Fibroblast of skin of back (primary cell): ENCODE measurements at places on chromosomes 6 and 20.

DNA sequence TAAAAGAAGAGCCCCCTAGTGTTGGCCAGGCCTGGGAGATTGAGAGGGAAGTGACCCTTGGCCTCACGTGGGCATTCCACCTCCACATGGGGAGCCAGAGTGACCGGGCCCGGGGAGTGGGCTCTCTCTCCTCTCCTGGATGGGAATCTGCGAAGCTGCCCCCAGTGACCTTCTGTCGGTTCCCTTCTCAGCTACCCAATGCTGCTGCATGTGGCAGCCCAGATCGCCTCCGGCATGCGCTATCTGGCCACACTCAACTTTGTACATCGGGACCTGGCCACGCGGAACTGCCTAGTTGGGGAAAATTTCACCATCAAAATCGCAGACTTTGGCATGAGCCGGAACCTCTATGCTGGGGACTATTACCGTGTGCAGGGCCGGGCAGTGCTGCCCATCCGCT lies 10.1 kb upstream of the GTF2H4 start:
- DNase-seq: no peak

- DNase-seq: no peak
Measured at GRCh38 chr6:17892097-17892686, 95.2 kb downstream of the KIF13A start.

DNA sequence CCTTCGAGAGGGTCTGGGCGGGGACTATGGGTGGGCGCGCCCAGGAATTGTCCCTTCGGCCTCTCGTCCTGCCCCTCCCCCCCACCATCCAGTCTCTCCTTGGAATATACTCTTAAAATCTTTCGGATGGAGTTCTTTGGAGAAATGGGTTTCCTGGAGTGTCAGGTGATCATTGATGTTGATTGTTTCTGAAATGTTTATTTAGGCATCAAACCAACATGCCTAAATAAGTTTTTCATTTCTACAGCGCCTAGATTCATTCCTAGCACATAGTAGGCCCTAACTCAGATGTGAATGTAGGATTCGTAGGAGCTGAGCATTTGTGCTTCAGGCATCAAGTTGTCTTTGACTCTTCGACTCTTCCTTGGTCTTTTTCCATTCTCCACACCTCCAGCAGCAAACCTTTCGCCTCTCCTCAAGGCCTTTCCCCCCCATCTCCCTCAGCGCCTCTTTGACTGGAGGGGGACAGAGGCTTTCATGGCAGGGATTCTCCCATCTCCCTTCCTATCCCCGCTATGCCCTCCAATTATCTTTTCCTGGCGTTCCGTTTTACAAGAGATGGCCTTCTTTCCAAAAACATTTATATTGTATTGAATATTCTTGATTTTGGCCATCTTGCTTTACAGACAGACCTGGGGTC lies 610 bp downstream of the CASP8AP2 start:
- DNase-seq: no peak

DNA sequence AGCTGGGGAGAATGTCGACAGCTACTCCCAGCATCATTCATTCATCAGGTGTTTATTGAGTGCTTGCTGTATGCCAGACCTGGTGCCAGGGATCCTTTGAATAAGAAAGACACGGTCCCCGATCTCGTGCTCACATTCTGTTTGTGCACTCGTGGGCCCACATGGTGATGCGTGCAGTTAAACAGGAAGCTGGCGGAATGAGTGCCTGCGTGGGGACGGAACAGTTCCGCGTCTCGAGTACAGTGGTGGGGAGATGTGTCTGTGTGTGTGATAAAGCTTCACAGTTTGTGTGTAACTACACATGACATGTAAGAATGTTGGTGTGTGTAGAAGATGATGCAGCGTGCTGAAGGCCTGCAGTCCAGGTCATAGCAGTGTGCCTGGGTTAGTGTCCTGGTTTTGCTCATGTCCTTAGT lies 6.5 kb downstream of the RBM38 start:
- DNase-seq: no peak

DNA sequence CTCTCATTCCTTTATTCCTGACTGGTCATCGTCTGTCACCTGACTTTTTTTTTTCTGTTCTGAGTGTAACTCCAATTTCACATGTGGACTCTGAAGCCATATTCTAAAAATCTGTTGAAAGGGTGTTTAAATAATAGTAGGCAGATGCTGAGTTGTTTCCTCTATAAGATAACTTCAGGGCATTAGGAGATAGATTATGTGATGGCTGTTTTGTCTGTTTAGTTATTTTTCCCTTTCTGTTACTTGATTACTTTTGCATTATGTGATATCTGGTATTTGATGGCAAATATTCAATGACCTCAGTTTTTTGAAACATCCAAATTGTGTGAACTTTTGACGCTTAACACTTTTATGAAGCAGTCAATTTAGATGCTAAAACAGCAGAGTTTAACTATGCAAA lies 486.0 kb downstream of the BCKDHB start:
- no peak for DNase-seq

- no peak for DNase-seq
Measured at GRCh38 chr6:85416049-85416448, 33.8 kb upstream of the NT5E start.

DNA sequence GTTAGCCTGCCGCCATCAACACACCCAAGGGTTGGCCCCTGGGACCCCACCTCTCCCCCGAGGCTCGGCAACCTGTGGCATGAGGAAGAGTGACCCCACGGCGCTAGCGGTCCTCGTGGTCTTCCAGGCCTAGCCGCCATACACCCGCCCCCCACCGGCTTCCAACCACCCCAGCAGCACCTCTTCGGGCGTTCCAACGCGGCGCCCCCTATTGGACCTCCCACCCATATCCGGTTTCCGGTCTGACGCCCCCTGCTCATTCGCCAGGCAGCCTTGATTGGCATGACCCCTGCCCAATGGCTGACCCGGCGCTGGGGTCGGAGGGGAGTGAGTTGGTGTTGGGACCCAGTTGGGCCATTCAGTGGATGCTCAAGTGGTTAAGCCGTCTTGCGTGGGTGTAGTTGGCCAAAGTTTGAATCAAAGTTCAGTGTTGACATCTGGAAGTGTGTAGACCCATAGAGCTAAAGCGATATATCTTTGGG lies at the start of gene GNAS-AS1:
GNAS-AS1 (minus strand) TSS at position 210 of the 482 bp plus-strand sequence.
- DNase-seq: peak; percentile 92

DNA sequence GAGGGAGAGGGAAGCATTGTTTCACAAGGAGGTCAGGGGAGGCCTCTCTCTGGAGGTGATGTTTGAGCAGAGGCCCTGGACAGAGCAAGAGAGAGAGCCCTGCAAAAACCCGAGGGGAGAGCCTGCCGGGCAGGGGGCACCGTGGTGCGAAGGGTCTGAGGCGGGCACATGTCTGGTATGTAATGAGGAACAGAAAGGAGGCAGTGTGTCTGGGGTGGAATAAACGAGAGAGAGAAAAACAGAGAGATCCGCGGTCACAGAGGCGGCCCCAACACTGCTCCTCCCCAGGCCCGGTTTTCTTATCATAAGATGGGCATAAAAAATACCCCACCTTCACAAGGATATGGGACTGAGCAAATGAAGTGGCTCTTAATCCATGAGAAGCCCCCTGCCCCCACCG lies 119.2 kb downstream of the PREX1 start:
- DNase-seq: no peak

DNA sequence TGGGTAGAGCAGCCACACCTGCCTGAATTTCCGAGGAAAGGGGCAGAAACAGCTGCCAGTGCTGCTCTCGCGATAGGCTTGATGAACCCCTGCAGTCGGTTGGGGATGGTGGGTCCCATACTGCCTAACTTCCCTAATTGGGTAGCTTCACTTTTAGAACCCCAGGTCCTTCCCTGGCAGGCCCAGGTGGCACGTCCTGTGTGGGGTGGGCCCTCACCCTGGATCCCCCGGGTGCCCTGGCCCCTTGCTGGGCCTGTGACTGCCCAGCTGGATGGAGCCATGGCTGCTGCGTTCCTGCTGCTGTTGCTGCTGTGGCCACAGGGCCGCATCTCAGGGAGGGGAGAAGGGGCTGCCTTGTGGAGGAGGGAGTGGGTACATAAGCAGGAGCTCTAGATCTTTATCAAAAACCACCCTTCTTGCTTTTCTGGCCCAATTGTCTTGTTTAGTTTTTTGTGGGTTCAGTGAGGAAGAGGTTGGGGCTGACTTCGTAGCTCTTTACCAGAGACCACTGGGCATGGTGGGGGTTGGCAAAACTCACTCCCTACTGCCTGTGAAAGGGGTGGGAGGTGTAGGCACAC lies 19.2 kb downstream of the TREML4 start:
- no peak for DNase-seq

DNA sequence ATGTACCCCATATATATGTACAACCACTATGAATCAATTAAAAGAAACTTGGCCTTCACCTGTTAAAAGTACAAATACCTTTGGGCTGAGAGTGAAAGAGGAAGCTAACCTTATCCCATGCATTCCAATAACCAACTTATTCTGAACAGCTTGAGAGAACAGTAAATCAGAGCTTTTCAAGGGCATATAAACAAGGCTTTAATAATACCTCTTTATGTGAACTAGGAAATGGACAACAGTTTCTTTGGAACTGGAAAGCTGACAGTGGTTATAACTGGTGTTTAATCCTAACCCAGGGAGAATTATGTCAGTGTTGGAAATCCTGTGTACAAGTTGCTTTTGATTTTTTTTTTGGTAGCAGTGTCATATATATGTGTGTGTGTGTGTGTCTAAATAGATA lies 170.5 kb downstream of the TFAP2B start:
- no peak for DNase-seq

DNA sequence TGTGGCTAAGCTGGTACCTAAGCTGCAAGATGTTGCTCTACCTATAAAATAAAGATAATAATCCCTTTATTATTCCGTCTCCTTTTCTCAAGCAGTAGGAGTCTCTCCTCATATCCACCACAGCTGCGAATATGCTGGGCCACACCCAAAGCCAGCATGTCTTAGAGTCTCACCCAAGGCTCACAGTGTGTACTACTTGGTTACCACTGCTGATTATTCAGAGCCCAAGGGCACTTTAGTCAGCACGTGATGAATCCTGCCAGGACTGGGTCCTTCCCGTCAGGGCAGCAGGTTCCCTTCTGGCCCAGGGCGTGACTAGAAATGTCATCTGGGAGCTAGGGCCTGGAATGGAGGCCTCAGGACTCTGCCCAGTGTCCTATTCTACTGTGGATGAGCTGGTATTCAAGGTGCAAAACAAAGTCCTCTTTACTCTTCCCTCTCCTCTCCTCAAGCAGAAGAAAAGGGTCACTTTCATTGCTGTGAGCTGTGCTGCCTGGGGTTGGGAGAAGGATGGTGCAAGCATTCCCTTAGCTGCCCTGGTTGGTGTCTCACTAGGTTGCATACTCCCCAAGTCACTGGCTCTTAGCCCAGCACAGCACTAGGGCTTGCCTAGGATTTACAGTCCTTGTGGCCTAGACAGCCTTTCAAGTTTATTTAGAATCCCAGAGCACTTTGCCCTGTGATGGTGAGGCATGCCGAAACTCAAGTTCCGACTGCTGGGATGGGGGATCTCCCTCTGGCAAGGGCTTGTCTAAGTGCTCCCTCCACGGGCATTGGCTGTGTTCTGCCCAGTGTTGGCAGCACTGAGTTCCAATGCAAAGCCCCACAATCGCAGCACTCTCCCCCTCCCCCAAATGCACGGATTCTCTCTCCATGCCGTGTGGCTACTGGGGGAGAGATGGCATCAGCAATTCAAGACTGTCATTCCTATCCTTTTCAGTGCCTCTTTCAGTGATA lies 320.2 kb downstream of the BTBD9 start:
- no peak for DNase-seq

GRCh38 chr20:63493563-63494020 lies 5.3 kb downstream of the EEF1A2 start:
- DNase-seq: no peak

GRCh38 chr6:145561095-145562072 lies 173.9 kb downstream of the EPM2A start:
- DNase-seq: no peak

- DNase-seq: no peak
Measured at GRCh38 chr20:17636523-17637412, 45.3 kb downstream of the RRBP1 start.

GRCh38 chr20:48815537-48815936 lies 12.3 kb downstream of the PREX1 start:
- DNase-seq: no peak

- peak; percentile 47 for DNase-seq
Measured at GRCh38 chr20:38221119-38221589, 39.4 kb downstream of the KIAA1755 start.
